ENCODE measurements at places on chromosomes 4 and X. TPM values are rescaled to one million over a fixed set of nuclear protein-coding genes. Genes with fewer than 3 reads are reported as not detected.

Gene EBP
- 85.3 TPM for total RNA-seq

Gene SYTL4
- 16.8 TPM for total RNA-seq

Gene ARL9
- under 0.01 TPM for total RNA-seq

Gene DMP1
- not detected for total RNA-seq

Gene TLR2
- total RNA-seq = 0.13 TPM

Gene CT45A1
- total RNA-seq = not detected

Gene TDO2
- not detected for total RNA-seq

Gene IL2
- total RNA-seq = not detected

Gene ANK2
- total RNA-seq = 72.4 TPM

Gene GAGE12J
- total RNA-seq = not detected

Gene PFKFB1
- total RNA-seq = 0.13 TPM

Gene ARAF
- 9.2 TPM for total RNA-seq

Gene RAB9B
- 0.39 TPM for total RNA-seq

Gene FGFBP1
- not detected for total RNA-seq

Gene ARHGAP4
- 5.1 TPM for total RNA-seq

Gene IL15
- 0.77 TPM for total RNA-seq

Gene OTUD6A
- total RNA-seq = not detected

Gene VCX3B
- total RNA-seq = not detected

Gene CCDC110
- 0.25 TPM for total RNA-seq

Gene S100P
- total RNA-seq = not detected

Gene PNMA6F
- total RNA-seq = not detected

Gene AR
- 0.26 TPM for total RNA-seq

Gene NPY1R
- total RNA-seq = not detected

Gene TBC1D8B
- 2.4 TPM for total RNA-seq

Gene GJB1
- not detected for total RNA-seq

Gene SHISA3
- total RNA-seq = 0.13 TPM

Gene HHIP
- total RNA-seq = 90.9 TPM

Gene ITGB1BP2
- total RNA-seq = 0.64 TPM

Gene PNCK
- not detected for total RNA-seq

Gene VCX3A
- not detected for total RNA-seq

Gene TIGD4
- 0.13 TPM for total RNA-seq

Gene SLC2A9
- 1.1 TPM for total RNA-seq

Gene MAP3K15
- 0.13 TPM for total RNA-seq

Gene CCNB3
- 0.13 TPM for total RNA-seq

All from dermis microvascular lymphatic vessel endothelial cell (primary cell).